Thymus (tissue), 14 donors: ENCODE measurements at places on chromosomes 1 and 21.

- DNase-seq = no peak
These were observed 72.0 kb downstream of the NPHP4 start for GRCh38 chr1:5920201-5920600.

DNA sequence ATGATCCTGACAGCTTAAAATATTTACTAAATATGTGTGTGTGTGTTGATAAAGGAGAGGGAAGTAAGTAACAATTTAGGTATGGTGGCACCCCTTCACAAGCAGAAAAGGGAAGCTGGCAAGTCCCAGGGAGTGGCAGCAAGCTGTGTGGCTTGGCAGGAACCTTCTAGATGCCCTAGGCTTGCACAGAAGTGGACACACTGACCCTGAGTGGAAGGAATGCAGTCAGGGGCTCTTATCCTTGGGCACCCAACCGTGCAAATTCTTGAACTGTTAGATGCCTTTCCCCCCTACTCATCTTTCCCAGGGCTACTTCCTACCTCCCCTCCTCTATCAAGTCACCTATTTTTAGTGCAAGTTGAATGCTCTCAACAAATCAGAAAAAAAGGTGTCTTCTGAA is 18.9 kb downstream of the ACP6 start:
- DNase-seq = no peak

DNA sequence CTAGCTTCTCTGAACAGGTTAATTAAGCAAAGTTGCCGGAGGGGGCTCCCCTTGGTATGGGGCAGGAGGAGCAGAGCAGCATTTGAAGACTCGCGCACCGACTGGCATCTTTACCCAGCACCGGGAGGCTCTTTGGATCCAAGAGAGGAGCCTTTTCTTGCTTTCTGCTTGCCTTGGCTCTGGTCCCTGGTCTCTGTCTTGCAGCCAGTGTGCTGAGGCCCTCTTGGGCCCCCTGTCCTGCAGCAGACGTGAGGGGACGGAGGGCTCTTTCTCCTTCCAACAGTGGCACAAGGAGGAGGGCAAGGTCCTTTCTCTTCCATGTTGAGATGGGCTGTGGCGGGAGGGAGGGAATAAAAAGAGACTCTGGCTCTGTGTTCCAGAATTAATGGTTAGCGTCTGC is 45.6 kb downstream of the ZBTB18 start:
- no peak for DNase-seq

GRCh38 chr1:61341426-61341825 is 259.1 kb downstream of the NFIA start:
- DNase-seq = no peak

GRCh38 chr1:172980971-172981370 is 69.8 kb downstream of the TNFSF18 start:
- DNase-seq = no peak

DNA sequence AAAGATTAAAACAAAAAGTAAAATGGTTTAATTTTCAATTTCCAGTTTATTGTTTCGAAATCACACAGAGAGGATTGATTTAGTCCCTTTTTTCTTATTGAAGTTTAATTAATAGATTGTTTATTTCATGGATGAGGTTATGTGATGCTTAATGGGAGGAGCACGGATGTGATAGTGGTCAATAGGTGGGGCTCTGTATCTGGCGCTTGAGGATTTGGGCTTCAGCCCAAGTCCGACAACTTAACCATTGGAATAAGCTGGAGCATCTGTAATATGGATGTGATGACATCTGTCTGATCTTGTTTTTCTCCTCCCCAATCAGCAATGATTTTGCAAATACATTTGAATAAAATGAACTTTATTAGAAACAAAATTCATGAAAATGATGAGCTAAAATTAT is 169.2 kb downstream of the LYPLAL1 start:
- no peak for DNase-seq

- DNase-seq = no peak
These were observed 146.0 kb downstream of the MIS18A start for GRCh38 chr21:32132881-32133280.

- no peak for DNase-seq
These were observed 13.1 kb upstream of the EXO1 start for GRCh38 chr1:241834733-241835377.

GRCh38 chr1:22710701-22711049 is at the start of gene EPHB2:
TSS of gene EPHB2 (plus strand) at chr1:22710839. CDS start at chr1:22710983, 144 bp downstream.
- no peak for DNase-seq
